ENCODE measurements at places on chromosomes 12 and 14.

DNA sequence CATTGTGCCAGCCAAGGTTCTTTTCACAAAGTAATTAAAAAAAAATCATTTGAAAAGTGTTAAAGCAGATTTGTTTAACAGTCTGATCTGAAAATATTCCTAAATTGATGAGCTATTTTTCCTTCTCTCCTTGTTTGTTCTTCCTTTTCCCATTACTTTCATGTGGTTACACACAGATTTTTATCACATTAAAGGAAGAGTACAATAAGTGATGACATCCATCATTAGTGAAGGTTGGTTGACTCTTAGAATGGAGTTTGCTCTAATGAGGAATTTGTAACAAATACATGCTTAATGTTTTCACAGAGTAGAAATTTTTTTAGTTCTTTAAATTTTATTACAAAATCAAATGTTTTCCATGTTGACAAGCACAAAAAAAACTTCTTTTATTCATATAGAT is 18.9 kb upstream of the TOMM20L start:
- DNase-seq: no peak

- no peak for DNase-seq
Observed at GRCh38 chr12:130300737-130301535, 36.8 kb upstream of the PIWIL1 start.

- no peak for DNase-seq
Observed at GRCh38 chr12:70049596-70050360, 193.5 kb upstream of the CNOT2 start.

GRCh38 chr14:71361336-71361735 is 454.1 kb downstream of the PCNX1 start:
- no peak for DNase-seq

GRCh38 chr12:75439930-75440329 is 40.6 kb upstream of the GLIPR1 start:
- DNase-seq: no peak

All from left lung (tissue), 14 donors.